ENCODE measurements at places on chromosomes 16 and 17.

DNA sequence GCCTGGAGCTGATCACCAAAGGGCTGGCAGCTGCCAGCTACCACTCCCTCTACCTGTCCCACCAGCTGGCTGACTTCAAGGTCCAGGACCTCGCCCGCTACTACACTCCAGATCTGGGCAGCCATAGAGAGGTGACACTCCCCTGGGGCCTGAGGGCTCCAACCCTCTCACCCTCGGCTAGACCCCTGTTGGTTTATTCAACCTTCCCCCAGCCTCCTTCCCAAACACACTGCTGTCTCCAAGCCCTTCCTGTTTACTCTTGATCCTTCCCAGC lies 18.0 kb downstream of the ALOX12B start:
- no peak for DNase-seq

- DNase-seq, result no peak
These were observed 123.5 kb downstream of the CBLN1 start for GRCh38 chr16:49158029-49158642.

DNA sequence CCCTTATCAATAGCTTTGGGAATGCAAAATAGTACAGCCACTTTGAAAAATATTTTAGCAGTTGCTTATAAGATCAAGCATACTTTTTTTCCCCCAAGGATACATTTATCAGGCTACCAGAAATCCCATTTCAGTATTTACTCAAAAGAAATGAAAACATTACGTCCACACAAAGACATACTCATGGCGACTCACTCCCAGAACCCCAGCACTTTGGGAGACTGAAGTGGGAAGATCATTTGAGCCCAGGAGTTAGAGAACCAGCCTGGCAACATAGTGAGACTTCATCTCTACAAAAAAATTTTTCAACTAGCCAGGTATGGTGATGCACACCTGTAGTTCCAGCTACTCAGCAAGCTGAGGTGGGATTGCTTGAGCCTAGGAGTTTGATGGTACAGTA lies 5.9 kb downstream of the SKA2 start:
- no peak for DNase-seq

DNA sequence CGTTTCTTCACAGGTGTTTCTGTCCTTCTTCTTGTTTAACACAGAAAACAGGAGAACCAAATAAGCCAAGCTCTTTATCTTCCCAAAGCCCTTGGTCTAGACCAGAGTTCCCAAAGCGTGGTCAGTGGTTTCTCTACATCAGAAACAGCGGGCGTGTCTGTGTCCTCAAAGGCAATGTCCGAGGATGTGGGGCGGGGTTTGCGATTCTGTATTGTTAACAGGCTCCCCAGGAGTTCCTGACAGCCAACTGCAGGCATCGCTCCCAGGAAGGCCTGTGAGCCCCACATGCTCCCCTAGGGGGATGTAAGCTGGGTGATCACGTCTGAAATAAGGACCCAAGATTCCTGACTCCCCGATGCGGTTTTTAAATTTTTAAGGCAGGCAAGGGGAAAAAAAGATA lies 28.4 kb upstream of the SLC25A19 start:
- DNase-seq, result no peak

- DNase-seq, result no peak
These were observed 6.2 kb downstream of the SPATA2L start for GRCh38 chr16:89695086-89695874.

GRCh38 chr16:53545433-53545832 lies 42.4 kb upstream of the AKTIP start:
- DNase-seq, result no peak

GRCh38 chr17:45111850-45112249 lies 20.5 kb downstream of the PLCD3 start:
- DNase-seq, result no peak

GRCh38 chr16:51181503-51181811 lies 30.4 kb upstream of the SALL1 start:
- no peak for DNase-seq

DNA sequence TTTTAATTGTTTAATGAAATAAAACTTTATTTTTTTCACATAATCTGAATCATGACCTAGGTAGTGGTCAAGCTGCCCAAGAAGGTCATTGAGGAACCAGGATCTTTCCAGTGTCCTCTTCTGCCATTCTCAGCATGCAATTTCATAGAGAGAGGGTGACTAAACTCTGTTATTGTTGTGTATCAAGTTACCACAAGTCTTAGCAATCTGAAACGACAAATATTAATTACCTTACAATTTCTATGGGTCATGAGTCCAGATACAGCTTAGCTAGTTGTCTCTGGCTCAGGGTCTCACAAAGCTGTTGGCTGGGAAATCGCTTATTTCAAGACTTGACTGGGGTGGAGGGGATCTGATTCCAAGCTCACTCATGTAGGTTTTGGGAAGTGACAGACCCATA lies 37.6 kb downstream of the FTO start:
- DNase-seq, result no peak

DNA sequence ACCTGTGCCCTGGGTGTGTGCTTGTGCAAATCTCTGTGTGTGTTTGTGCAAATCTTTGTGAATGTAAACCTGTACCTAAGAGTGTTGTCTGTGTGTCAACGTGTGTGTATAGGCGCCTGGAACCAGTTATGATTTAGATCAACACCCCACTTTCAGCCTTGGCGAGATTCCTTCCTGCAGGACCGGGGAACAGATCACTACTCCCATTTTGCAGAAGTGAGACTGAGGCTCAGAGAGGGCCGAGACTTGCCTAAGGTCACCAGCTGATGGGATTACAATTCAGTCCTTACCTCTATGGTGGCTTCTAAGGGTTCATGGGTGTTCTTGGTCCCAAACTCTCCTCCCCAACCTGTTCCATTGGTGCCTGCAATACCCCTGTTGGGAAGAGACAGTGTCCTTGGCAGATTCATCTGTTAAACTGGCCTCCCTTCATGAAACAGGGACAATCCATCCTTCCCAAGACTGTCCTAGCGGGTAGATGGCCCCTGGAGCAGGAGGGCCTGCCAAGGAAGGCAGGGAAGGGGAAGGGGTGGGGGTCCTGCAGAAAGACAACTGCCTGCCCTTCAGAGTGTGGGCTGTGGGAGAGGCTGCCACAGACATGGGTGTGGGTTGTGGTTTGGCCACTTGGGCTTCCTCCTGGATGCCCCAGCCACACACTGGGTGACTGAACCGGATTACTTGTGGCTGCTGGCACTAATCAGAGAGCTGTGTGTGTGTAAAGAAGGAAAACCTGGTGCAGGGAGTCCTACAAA lies 6.9 kb upstream of the MAPK7 start:
- no peak for DNase-seq

GRCh38 chr17:6868582-6868981 lies 37.1 kb upstream of the TEKT1 start:
- DNase-seq, result no peak

- no peak for DNase-seq
These were observed 789 bp downstream of the CSNK1D start for GRCh38 chr17:82272495-82273326.

DNA sequence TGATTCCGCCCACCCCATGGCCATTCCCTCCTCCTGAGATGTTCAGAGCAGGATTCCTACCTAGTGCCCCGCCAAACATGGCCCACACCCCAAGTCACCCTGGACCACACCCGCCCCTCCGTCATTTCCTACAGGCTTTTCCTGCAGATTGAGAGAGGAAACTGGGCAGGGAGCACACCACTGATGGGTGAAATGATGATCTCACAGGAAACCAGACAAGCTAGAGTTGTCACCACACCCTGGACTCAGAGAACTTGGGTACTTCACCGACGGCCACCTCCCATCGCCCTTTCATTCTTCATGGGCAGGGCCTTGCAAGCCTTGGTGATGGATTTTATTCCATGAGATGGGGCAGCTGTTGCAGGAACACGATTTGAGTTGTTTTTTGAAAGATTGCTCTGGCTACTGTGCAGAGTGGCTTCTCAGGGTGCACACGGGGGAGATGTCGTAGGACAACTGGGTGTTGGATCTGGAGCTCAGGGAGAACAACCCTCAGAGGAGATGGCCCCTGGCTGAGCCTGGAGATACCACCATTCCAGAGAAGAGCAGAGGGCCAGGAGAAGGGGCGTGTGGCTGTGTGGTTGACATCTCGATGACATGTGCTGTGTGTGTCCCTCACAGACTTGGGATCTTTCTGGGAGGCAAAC lies 7.4 kb upstream of the B9D1 start:
- no peak for DNase-seq

DNA sequence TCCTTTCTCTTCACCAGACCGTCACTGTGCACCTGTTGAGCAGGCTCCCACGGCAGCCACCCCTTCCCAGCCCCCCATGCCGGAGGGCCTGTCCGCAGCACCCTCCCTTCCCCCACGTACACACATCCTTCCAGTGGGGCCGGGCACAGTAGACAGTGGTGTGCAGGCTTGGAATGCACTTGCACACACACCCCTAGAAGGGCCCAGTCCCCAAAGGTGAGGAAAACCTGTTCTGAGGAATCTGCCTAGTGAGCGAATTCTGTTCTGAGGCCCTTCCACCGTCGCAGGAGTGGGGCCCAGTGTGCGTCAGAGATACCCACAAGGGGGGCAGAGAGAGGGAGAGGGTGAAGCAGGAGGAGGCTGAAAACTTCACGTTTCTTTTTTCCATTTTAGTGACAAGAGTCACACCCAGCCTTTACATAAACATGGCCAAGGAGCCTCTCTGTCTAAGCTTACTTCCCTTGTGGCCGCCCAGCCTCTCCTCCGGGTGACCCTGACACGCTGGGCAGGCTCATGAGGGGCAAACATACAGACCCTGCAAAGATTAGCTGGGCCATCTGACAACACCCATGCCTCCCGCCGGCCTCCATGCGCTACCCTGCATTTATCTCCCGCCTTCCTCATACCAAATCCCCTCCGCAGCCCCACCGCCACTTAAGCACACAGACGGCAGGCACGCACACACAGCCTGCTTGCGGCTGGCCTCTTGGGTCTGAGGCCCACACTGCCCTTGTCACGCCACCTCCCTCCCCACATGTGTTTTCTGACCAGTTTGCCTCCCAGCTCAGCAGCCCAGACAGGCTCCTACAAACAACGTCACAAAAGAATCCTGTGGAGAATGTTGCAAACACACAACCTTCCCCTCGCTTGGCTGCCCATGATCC lies 1.8 kb downstream of the ZBTB4 start:
- no peak for DNase-seq

DNA sequence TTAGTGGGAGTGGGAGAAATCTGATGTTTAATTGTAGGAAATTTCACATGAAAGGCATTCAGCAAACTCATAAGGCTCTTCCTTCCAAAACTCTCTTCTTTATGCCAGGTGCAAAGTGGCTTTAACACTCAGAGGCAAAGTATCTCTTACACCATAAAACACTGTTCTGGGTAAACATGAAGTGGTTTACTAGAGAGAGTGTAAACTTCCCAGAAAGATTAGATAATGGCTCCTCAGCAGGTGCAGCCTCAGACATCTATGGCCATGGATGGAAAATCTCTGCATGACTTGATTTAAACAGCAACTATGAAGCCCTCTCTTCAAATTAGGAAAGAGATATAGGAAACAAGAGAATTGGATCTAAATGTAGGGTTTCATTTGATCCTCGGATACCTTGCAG lies 583.1 kb upstream of the SALL1 start:
- no peak for DNase-seq

- no peak for DNase-seq
These were observed 31.1 kb downstream of the RANBP10 start for GRCh38 chr16:67775273-67775672.

DNA sequence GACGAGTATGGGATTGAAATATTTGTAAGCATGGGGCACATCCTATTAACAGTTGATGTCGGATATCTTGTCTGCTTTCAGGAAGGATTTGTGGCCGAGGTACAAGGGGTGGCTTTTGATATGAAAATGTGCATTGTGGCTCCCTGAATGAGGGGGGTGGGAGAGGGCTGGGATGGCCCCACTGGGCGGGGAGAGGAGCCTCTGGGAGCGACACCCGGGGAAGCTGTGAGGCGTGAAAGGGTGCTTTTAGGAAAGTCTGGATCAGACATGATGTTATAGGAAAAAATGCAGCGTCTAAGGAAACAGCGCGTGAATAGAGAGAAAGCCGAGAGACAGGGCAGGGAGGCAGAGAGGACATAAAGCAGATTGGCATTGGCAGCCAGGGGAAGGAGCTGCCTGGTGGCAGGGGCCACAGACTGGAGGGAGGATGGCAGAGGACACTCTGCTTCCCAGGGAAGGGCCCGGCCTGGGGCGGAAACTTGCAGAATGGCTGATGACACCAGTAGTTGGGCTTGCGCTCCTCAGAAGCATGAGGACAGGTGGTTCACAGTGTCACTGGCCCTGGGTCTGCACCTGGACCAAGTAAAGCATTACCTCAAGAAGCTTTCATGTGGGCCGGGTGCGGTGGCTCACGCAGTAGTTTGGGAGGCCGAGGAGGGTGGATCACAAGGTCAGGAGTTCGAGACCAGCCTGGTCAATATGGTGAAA lies 95.7 kb downstream of the NTN1 start:
- DNase-seq, result no peak

- DNase-seq, result no peak
These were observed 544.6 kb downstream of the CDH13 start for GRCh38 chr16:83171396-83171795.

- DNase-seq, result no peak
These were observed 3.6 kb upstream of the ZCCHC14 start for GRCh38 chr16:87496447-87496801.

- DNase-seq, result no peak
These were observed 243.0 kb upstream of the MYOCD start for GRCh38 chr17:12422651-12423050.

DNA sequence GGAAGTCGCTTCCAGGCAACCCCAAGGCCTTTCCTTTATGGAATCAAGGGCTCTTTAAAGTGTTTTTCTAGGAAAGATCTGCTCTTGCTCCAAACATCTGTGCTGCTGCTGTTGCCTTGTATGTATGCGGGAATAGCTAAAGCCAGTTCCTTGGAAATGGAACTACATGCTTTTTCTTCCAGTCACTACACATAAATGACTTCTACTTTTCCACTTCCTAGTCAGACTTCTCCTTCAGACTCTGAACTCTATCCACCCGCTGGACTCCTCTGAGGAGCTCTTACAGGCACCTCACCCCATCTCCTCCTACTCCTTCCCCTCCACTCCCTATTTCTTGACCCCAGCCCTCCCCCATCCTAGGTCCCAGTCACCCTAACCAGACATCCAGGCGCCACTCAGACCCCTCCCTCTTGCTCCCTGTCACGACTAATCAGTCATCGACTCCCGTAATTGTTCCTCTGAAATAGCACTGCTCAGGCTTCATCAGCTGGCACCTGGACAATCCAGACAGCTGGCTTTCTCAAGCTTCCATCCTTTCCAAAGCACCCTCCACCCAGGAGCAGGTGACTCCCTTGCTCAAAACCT lies 15.0 kb upstream of the PEMT start:
- no peak for DNase-seq

DNA sequence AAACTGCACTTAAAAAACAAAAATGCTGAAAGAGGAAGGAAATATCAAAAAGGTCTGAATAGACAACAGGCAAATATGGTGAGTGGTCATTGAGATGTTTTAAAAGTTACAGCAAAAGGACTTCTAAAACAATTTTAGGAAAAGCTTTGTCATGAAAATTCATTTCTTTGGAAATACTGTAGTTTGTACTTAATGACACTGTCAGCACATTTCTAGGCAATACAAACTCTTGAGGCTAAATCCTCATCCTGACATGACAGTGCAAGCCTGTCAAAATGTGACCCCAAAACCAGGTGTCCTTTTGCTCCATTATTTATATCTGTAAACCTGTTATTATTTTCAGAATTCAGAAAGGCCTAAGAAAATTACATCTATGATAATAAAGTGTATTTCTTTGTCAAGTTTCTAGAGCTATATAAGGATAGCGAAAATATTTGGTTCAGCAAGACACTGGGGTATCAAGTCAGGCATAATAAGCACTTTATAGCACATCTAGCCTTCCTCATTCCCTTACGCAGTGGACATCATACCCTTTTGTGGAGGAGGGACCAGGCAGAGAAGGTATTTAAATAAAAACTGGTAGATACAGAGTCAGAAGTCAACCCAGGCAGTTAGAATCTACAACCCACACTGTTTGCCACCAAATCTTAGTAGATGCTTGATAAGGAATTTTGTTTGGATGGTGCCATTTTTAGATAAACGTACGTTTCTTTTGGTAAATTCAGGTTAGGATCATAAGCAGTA lies 28.4 kb downstream of the SIAH1 start:
- no peak for DNase-seq

Measured in activated CD8-positive, alpha-beta memory T cell treated with anti-CD3 and anti-CD28 coated beads for 48 hours (primary cell).